ENCODE measurements at places on chromosomes 12 and 14. TPM values are rescaled to one million over a fixed set of nuclear protein-coding genes. Genes with fewer than 3 reads are reported as not detected.

- no peak for DNase-seq
Measured at GRCh38 chr14:93949511-93950075, 22.4 kb downstream of the FAM181A start.

GRCh38 chr14:75835156-75835725 is 146.6 kb downstream of the TGFB3 start:
- no peak for DNase-seq

GRCh38 chr12:70227911-70228310 is 15.3 kb upstream of the CNOT2 start:
- no peak for DNase-seq

CLEC1B gene
- total RNA-seq, result not detected

C12orf60 gene
- 0.69 TPM for total RNA-seq

SRRM4 gene
- not detected for total RNA-seq
